ENCODE measurements at places on chromosomes 13 and 19.
A peak's percentile ranks its signal among the peaks of the same experiment; 100 is the strongest.

DNA sequence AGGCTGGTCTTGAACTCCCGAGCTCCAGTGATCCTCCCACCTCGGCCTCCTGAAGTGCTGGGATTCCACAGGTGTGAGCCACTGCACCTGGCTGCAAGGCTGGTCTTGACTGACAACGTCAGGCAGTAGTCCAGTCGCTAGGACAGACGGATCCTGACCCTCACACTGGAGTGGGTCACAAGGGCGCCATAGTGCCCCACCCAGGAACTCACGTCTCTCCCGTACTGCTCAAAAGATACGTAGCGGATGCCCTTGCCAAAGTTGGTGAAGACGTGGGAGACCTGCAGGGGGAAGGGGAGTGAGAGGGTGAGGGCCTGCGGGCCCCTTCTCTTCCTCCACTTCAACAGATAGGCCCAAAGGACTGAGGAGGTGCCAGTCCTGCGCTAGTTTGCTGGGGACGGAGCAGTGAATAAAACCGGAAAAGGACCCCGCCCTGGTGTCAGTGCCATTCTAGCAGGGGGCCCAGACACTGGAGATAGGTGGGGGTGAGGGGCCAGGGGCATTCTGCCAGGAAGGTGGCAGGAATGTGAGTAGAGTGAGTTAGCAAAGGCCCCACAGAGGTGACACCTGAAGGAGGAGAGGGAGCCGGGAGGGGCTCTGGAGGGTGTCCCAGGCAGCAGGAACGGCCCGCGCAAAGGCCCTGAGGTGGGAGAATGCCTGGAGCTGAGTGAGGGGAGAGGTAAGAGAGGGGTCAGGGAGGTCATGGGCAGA lies 11.9 kb downstream of the MRPS12 start:
- DNase-seq: no peak

DNA sequence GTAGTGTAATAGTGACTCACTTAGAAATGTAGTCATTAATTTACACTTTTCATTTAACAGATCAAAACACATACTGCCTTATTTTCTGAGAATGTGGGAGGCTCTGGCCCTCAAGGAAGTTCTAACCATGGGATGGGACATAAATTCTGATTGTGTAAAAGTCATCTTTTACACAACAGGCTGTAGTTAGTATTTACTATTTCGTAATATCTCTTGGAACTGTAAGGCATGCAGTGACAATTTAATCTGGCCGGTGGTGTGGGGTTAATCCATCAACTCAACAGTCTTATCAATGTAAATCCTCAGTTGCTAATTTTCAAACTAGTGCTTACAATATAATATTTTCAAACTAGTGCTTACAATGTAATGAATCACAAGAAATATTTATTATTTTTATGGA lies 1599.2 kb downstream of the EFNB2 start:
- no peak for DNase-seq

DNA sequence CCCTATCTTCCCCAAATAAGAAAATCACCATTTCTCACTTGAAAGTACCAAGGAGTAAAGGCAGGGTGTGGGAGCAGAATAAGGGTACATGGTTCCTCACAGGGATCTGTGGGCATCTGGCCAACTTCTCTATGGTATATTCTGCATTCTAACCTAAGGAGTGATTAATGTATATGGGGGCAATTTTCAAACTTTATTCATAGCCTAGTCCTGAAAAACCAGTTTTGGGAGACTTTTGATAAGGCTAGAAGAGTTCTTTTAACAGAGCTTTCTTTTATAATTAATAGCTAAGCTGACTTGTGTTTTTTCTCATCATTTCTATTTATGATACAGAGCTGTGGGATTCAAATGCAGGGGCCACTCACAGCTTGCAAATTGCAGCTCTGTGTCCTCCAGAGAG lies 852 bp downstream of the SCEL start:
- DNase-seq: no peak

- no peak for DNase-seq
Measured at GRCh38 chr13:40984668-40985366, 34.3 kb downstream of the ELF1 start.

DNA sequence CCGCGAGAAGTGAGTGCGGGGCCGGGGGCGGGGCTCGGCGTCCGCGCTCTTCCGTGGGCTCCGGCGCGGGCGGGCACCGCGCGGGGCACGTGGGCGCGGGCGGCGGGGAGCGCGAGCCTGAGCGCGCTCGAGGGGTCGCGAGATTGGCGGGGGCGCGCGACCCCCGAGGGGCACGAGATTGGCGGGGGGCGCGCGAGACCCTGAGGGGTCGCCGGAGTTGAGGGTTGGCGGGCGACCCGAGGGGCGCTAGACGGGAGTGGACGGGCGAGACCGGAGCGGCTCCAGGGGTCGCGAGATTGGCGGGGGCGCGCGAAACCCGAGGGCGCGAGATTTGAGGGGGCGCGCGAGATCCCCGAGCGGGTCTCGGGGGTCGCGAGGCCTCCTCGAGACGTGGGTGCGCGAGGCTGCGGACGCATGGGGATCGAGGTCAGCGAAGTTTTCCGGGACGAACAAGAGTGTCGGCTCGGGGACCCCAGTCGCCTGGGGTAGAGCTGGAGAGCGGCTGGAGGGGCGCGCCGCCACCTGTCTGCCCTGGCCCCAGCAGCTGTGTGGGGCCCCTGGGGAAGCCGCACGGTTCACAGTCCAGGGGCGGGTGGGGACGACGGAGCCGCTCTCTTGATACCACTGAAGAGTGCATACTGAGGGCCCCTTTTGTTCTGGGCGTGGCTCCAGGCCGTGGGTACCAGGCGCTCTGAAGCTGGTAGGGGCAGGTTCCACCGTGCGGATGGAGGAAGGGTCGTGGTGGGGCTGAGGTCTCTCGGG lies 682 bp downstream of the SSBP4 start:
- peak; percentile 45 for DNase-seq

- DNase-seq: no peak
Measured at GRCh38 chr13:78185700-78186099, 267.1 kb upstream of the EDNRB start.

GRCh38 chr19:32206065-32206464 lies 139.3 kb upstream of the ZNF507 start:
- no peak for DNase-seq

DNA sequence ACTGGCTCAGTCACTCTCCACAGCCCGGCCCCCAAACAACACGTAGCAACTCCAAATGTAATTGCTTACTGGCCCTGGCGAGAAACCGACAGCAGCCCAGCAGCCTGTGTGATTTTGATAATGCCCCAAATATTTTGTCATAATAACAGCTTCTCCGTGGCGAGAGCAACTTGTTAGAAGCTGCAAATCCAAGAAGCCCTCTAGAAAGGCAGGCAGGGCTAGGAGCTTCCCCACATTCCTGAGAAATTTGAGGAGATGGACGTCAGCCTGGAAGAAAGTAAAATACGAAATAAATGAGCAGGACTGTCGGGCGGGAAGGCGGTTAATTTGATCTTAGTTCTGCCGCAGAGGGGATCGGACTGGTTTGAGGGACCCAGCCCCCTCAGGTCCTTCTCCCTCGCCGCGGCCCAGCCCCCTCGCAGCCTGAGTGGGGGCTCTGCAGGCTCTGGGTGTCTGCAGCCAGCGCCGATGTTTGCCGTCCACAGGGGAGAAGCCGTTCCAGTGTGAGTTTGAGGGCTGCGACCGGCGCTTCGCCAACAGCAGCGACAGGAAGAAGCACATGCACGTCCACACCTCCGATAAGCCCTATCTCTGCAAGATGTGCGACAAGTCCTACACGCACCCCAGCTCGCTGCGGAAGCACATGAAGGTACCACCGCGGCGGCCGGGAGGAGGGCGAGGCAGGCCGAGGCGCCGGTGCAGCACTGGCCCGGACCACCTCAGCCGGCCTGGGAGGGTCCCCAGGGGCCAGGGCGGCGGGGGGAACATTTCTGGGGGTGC lies 3.1 kb downstream of the ZIC2 start:
- DNase-seq: no peak

- no peak for DNase-seq
Measured at GRCh38 chr13:63209330-63210017, 1793.8 kb upstream of the PCDH20 start.

DNA sequence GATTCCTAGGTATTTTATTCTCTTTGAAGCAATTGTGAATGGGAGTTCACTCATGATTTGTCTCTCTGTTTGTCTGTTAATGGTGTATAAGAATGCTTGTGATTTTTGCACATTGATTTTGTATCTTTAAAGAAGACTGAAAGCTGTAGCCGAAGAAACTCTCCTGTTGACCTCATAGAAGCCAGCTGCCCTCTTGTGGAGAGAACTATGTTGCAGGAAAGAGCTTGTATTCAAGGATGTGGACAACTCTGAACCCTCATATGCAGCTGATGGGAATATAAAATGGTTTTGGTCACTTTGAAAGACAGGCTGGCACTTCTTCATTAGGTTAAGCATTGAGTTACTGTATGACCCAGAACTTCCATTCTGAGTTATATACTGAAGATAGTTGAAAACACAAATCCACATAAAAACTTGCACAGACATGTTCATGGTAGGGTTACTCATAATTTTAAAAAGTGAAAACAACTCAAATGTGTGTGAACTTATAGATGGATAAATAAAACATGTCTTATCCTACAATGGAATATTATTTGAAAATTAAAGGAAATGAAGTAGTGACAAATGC lies 65.8 kb upstream of the SLITRK6 start:
- DNase-seq: no peak

GRCh38 chr19:32017176-32017953 lies 328.0 kb upstream of the ZNF507 start:
- DNase-seq: no peak

GRCh38 chr19:40279761-40280607 lies 5.2 kb downstream of the AKT2 start:
- no peak for DNase-seq

GRCh38 chr13:23289917-23290357 lies 109.2 kb downstream of the SGCG start:
- DNase-seq: no peak

GRCh38 chr19:36686365-36687213 lies 823 bp upstream of the ZNF567 start:
- DNase-seq: no peak

GRCh38 chr13:67857581-67858310 lies 627.6 kb upstream of the PCDH9 start:
- no peak for DNase-seq

GRCh38 chr19:47133021-47133471 lies 2.4 kb downstream of the SAE1 start:
- no peak for DNase-seq

GRCh38 chr13:51355217-51355616 lies 15.7 kb downstream of the SERPINE3 start:
- no peak for DNase-seq

Measured in T-helper 1 cell (primary cell).